ENCODE measurements at places on chromosomes 6 and 20.

GRCh38 chr20:8624616-8625015 lies 444.3 kb upstream of the PLCB4 start:
- DNase-seq, result no peak

DNA sequence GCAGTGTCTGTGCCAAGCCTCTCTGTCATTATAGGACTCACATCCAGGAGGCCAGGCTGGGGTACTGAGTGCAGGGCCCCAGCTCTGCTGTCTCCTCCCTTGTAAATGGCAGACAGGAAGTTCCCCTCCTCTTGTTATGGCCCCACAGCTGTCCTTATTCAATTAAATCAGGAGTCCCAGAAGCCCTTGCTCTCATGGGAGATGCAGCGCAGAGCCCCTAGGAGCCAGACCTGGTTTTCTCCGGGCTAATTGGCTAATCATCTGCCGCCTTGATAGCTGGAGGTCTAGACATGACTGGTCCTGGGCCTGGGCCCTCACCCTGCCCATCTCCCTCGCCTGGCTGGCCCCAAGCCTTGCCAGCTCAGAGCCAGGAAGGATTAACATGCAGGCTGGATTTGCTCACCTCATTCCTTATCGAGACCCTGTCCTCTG lies 172.0 kb downstream of the VEGFA start:
- DNase-seq, result no peak

GRCh38 chr6:79307321-79308036 lies 73.0 kb upstream of the HMGN3 start:
- no peak for DNase-seq

- DNase-seq, result no peak
Measured at GRCh38 chr6:62516291-62517141, 230.5 kb upstream of the KHDRBS2 start.

DNA sequence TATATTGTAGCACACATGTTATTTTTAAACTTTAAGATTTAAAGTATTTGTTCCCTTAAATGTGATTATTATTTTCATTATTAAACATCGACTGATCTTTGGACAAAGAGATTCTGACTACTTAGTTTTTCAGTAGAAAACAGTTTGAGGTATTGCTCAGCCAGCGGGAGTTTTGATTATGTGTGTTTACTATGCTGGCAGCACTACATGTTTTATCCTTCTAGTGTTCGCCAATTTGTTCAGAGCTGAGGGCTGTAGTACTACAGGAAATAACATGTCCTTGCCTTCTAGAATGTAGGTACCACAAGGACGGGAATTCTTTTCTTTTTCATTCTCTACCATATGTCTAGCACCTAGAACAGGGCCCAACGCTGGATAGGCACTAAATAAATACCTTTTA lies 11.1 kb upstream of the LCA5 start:
- DNase-seq, result no peak

DNA sequence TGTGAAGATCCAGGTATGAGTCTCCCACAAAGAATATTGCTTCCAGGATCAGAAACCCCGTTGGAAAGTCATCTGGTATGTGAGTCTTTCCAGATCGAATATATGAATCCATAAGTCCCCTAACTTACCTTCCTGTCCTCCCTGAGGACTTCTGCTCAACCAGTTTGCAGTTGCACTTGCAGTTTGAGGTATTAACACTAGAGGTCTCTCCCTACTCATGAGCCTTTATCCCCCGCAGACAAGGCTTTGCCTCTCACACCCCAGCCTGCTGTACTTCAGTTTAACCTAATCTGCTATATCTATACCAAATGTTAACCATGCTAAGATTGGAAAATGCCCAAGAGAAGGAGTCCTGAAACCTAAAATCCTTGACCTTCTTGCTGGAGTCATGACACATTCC lies 135.3 kb upstream of the DEFB112 start:
- DNase-seq, result no peak

DNA sequence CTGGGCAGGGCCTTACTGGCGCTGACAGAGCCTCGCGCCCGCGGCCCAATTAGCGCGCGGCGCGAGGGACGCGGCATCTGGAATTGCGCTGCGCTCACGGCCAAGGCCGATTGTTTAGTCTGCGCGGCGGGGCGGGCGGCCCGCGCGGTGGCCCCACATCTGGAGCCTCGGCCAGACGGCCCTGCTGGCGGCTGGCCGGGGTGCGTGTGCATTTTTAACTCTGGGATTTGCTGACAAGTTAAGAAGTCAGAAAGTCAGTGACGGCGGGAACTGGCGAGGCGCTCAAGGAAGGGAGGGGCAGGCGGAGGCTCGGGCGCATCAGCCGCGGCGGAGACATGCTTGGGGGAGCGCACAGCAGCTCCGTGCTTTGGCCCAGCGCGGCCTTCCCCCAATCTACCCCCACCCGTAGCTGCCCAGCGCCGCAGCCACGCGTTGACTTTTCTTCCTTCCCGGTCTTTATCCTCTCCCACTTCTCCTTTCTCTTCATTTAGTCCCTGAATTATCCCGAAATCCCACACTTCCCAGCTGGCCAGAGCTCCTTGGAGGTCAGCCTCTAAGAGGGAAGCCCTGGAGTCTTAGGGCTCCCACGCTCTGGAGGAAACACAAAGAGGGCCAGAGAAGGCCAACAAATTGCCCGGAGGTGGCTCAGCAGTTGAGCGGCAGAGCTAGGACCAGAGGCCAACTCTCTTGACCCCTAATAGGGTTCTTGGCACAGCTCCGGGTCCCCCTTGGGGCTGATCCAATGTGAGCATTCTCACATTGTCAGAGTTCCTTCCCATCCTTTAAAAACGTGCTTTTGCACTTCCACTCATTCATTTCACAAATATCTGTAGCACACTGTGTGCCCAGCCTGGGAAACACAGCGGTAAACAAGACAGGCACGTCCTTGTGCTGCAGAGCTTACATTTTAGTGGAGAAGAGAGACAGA lies 40.8 kb upstream of the FOXP4 start:
- no peak for DNase-seq

DNA sequence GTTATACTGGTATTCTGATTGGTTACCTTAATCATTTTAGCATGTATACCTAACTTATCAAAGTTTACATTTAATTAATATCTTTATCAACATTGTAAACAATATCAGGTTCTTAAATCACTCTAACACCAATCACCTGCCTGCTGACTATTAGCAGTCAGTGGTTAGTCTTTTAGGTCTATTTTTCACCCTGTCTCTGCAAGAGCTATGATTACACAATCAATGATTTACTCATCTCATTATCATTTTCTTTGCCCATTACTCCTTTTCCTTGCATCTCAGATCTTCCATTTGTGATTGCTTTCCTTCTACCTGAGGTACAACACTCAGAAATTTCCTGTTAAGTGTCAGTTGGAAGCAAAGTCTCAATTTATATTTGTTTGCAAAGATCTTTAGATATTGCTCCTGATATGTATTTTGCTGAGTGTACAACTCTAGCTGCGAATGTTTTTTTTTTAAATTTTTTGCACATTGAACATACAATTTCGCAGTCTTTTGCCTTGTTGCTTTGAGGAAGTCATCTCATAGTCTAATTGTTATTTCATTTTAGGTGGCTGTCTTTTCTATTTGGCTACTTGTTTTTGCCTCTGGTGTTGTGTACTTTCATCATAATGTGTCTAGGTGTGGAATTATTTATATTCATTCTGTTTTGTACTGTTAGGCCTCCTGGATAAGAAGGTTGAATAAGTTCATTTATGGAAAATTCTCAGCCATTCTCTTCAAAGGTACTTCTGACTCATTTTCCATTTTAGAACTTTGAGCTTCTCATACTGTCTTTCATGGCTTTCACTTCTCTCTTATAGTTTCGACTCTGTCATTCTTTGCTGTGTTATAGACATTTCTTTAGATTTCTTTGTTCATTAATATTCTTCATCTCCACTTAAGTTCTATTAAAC lies 104.9 kb upstream of the CEP162 start:
- no peak for DNase-seq

DNA sequence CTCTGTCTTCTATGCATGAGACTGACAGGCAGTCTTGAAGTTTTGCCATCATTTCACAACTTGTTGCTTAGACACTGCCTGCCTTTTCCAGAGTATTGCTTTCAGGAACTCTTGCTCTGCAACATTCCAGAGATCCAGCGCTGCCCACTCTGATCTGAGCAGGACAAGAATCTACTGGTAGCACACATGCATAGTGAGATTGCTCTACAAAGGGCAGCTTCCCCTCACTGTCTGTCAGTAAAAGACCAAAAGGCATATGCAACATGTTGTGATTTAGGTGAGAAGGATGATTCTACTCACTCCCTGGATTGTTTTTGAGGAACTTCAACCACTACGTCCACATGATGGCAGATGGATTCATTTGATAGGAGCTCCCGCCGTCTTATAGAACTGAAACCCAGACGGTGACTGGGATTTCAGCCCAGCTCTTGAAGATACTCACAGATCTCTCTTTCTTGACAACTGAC lies 259.1 kb downstream of the ARID1B start:
- DNase-seq, result no peak

DNA sequence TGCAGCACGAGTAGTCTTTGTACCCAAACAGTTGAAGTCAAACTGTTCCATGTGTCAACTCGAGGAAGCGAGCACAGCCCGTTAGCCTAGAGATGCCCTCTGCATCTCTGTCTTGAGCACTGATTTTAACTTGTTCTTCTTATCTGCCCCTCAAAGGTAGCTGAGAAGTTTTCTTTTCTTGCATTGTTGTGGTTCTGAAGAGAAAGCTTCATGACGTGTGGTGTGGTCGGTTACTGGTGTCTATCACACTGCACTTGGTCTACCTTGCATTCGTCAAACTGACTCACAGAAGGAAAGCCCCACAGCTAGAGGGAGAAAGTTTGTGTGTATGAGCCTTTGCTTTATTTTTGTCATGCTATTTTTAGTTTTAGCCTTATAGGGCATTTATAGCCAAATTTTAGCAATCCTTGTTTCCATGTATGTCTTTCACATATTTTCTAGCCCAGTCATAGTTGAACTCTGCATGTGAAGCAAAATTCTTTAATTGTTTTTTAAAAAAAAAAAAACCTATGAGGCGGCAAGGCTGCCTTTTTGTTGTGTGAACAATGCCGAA lies 115.1 kb downstream of the JAG1 start:
- DNase-seq, result peak; percentile 92

DNA sequence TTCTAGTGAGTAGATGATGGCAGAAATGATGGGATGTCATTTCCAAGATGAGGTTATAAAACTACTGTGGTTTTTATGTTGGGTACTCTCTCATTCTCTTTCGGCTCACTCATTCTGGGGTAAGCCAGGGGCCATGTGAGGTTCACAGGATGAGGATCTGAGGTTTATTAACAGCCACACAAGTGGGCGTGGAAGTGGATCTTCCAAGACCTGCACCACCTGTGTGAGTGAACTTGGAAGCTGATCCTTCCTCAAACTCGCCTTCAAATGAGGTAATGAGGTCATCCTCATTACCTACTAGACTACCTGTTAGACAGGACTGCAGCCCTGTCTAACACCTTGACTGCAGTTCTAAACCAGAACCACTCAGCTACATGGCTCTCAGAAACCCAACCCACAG lies 45.1 kb upstream of the TAGAP start:
- DNase-seq, result no peak

DNA sequence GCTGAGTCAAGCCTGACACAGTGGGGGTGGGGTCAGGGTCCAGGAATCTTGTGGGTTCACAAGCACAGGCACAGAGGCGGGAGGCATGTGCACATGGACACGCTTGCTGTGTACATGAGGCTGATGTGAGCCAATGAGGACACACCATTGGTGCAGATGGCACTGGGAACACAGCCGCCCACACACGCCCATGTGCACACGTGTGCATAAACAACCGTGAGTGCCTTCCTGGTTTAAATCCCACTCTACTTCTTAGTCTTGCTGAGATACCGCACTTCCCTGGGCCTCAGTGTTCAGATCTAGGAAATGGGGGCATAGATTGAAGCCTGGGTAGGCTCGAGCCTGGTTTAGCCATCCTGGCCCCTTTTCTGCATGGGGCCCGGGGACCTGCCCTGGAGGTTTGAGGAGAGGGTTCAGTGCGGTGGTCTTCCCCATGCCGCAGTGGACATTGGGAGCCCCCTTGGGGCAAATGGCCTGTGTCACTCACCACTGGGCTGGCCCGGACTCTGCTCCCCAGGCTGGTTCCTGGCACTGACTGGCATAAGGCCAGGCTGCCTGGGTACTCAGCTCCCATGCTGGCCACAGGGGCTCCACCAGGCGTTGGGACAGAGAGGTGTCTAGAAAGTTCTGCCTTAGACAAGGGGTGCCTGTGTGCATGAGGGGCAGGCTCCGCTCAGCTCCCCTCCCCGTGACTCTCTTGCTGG lies 60.2 kb downstream of the CEBPB start:
- DNase-seq, result no peak

DNA sequence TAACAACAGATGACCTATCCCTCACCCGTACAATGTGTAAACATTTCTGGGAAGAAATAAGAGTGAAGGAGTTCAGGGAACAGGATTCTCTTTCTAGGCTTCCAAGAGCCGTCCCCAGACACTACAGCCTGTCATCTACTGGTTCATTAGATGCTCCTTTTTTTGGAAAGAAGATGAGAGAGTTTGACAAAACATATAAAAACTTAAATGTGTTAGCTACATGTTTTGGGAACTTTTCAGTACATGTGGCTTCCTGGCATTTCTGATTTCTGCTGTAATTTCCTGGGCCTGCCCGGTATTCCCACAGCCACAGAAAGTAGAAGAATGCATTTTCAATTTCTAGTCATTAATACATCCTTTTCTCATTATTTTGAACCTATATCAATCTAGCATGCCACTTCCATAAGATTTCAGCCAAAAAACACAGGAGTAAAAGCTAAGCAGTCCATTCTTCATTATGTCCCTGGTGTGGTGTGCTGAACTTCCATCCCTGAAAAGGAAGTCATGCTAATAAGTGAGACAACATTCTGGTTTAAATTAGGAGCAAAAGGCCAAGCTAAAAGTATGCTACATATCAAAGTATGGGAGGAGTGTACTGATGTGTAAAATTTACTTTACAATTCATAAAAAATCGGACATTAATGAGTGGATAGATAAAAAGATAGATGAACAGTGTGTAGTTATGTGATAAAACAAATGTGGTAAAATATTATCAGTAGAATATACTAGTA lies 198.2 kb downstream of the WDR27 start:
- DNase-seq, result no peak

DNA sequence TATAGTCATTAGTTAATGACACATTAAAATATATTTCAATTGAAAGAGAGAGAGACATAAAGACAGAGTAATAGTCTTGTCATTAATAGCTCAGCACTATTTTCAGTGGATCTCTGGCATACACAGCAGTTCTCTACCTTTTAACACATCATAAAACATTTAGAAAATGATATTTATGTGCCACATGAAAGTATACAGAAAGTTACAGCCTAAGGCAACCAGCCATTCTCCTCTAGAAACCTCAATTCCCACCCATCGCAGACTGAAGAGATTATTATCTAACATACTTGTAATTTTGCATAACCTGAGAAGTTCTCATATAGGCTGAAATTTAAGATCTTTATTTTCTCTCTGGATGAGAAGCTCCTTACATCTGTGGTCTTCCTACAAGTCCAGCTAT lies 58.7 kb upstream of the FAM83B start:
- no peak for DNase-seq

- peak; percentile 35 for DNase-seq
Measured at GRCh38 chr20:25227317-25227831, 20.5 kb upstream of the PYGB start.
